ENCODE measurements at places on chromosomes 6 and 20.

DNA sequence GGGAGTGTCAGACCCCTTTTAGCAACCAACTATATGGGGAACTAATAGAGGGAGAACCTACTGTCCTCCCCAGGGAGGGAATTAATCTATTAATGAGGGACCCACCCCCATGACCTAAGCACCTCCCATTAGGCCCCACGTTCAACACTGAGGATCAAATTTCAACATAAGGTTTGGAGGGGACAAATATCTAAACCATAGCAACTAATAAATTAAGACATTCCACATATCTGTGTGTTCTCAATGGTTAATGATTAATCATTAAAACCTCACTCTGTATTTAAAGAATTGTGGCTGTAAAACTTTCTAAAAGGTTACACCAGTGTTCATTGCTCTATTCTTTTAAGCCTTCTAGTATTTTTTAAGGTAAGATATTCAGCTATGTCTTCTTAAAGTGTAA is 500.4 kb upstream of the SULF2 start:
- no peak for DNase-seq

GRCh38 chr20:32841174-32841573 is 17.5 kb upstream of the EFCAB8 start:
- DNase-seq = no peak

- DNase-seq = no peak
Observed at GRCh38 chr6:2652611-2653010, 98.1 kb downstream of the MYLK4 start.

- no peak for DNase-seq
Observed at GRCh38 chr6:82589509-82590206, 226.0 kb downstream of the TPBG start.

DNA sequence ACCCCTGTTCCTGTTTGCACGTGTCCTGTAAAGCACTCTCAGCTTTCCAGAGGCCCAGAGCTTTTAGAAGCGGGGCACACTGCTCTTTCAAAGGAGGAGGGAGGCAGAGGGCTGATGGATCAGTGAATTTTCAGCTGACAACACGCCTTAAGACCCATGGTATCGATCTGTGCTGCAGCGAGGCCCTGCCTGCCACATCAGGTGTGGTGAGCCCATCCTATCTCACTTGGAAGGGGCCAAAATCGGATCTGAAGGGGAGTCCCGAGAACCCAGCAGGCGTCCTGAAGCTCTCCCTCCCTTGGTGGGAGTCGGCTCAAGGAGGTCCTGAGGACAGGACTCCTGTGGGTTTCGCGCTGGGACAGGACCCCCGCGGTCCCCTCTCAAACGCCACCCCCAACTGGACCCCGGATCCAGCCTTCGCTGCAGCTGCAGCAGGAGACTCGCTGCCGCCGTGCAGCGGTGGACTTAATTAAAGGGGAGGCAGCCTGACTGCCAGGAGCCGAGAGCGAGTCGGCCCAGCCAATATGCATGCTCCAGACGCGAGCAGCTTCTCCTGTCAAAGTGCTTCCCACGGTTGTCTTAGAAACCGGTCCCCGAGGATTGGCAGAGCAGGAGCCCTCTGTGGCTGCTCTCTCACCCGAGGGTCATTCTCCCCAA is 580.0 kb upstream of the ZNF337 start:
- DNase-seq = no peak

GRCh38 chr6:148521158-148521557 is 178.5 kb downstream of the SASH1 start:
- no peak for DNase-seq
